Natural killer cell treated with Interleukin-12 subunit alpha and Interleukin-12 subunit beta and Interleukin-15 and Interleukin-18, amount 100 ng/mL, for 72 hours (primary cell): ENCODE measurements at places on chromosomes 6 and 20. TPM values are rescaled to one million over a fixed set of nuclear protein-coding genes. Genes with fewer than 3 reads are reported as not detected.

GRCh38 chr6:27040244-27041042 lies 207.1 kb upstream of the PRSS16 start:
- DNase-seq, result no peak

- no peak for DNase-seq
Observed at GRCh38 chr6:30883685-30884520, at the start of gene DDR1. DDR1 (plus strand) TSS chr6:30884519; CDS start chr6:30888730, 4,211 bp downstream.

DNA sequence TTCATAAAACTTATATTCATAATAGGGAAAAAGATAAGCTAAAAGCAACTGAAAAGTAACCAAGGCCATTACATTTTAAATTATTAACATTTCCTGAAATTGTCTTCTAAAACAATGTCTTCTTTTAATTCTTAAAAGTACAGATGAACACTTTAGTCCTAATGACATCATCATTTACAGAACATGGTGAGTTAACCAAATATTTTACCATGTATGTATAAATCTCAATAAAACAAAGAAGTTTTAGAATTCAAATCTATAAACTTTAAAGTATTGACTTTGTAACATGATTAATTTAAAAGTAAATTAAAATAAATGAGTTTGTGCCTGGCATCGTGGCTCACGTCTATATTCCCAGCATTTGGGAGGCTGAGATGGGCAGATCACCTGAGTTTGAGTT lies 125.9 kb upstream of the PRSS16 start:
- DNase-seq, result no peak

DNA sequence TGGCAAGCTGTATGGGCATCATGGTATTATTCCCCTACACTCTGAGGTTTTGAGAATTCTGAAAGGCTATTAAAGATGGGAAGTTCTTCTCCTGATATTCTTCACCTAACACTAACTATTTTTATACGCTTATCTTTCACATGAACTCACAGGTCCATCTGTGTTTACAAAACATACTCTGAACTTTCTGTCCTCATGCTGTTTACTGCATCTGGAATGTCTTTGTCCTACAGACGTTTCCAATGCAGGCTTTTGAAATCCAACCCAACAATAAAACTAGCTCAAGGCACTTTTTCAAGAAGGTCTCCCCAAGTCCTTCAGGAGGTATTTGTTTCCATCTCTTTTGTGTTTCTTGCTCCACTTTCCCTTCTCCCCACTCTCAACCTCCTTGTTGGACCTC lies 60.5 kb upstream of the MLIP start:
- no peak for DNase-seq

GRCh38 chr6:113458368-113459010 lies 398.7 kb upstream of the MARCKS start:
- no peak for DNase-seq

GRCh38 chr20:1033751-1034414 lies 31.8 kb upstream of the RSPO4 start:
- no peak for DNase-seq

- DNase-seq, result no peak
Observed at GRCh38 chr20:50992733-50993457, 30.0 kb downstream of the KCNG1 start.

DNA sequence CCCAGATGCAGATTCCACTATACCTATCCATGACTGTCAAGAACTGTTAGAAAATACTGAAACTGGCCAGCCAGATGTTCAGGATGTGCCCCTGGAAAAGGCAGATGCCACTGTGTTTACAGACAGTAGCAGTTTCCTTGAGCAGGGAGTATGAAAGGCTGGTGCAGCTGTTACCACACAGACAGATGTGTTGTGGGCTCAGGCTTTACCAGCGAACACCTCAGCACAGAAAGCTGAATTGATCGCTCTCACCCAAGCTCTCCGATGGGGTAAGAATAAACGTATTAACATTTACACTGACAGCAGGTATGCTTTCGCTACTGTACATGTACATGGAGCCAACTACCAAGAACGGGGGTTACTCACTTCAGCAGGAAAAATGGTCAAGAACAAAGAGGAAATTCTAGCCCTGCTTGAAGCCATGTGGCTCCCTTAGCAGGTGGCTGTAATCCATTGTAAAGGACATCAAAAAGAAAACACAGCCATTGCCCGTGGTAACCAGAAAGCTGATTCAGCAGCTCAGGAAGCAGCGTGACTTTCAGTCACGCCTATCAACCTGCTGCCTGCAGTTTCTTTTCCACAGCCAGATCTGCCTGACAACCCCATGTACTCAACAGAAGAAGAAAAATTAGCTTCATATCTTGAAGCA lies 459.7 kb upstream of the HTR1E start:
- no peak for DNase-seq

- DNase-seq, result no peak
Observed at GRCh38 chr6:111880181-111880888, 7.1 kb upstream of the FYN start.

DNA sequence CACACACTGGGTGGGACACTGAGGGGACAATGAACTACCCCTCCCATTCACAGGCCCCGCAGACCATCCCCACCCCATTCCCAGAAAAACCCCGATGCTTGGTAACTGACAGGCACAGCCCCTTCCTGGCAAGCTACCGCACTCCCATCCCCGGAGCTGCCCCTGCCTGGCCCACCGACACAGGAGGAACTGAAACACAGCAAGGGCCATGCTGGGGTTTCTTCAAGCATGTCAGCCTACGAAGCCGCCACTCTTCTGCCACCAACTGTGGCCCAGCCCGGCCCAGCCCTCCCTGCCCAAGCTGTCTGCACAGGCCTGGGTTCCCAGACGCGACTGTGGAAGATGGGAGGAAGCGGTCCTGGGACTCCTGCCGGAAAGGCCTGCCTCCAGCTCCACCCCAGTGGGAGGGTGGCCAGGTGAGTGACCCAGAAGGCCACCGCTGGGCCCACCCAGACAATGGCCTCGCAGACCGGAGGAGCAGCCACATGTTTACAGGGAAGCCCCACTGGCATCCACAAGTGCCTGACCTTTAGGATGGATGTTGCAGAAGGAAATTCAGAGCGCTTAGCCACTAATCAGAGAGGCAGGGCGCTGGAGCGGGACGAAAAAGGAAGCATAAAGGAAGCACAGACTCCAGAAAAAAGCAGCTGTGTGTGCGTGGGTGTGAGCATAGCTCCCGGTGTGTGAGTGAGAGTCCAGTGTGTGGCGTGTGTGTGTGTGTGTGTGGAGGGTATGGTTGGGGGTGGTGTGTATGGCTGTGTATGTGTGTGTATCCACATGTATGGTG lies 91.6 kb downstream of the PRND start:
- no peak for DNase-seq

GRCh38 chr20:18321976-18322950 lies 33.9 kb downstream of the ZNF133 start:
- no peak for DNase-seq

DNA sequence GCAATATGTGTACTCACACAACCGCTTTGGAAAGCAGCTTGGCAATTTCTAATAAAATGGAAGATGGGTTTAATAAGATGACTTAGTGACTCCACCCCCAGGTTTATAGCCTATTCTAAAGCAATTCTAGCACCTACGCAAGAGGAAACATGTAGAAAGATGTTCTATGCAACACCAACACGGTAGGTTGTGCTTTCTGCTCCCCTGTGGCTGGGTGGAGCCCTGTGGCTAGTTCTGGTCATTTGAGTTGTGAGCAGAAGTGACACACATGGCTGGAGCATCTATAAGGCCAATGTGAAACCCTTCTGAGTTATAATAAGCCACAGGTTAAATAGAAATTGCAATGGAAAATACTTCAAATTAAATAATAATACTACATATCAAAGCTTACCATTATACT lies 310.7 kb downstream of the CD83 start:
- DNase-seq, result no peak

DNA sequence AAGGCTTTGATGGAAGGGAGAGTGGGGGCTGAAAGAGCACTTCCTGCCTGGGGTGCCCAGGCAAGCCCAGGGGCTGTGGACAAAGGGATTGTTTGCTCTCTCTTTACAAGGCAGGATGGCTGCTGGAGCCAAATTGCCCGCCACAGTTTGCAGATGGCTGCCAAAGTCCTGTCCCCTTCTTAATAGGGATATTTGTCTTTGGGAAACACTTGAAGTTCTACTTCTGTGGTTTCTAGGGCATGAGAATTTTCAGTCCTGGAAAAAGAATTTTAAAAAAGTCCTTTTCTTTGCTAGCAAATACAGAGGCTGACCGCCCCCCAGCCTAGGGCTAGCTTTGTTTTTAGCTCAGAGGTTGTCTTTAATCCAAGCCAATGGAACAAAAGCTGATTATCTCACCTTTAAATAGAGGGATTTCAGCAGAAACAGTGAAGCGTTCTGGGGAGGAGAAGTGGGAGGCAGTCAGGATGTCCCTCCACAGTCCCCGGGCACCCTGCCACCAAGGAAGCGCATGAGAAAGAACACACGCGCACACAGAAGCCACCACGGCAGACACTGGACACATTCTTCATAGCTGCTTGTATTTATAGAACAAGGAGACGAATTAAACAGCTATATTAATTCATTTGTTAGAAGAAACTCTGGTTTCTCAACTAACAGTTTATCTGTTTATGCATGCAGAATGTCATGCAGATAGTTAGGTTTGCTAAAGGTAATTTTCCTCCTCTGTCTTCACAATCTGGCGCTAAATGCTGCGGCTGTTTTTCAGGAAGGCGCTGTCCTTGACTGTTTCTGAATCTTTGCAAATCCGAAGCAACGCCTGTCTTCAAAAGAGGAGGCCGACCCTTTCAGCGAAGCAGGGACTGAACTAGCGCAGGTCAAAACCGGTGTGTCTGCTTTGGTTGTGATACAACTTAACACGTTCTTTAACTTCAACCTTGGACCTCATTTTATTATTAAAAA lies 736.9 kb downstream of the QKI start:
- no peak for DNase-seq

GRCh38 chr6:167403427-167403826 lies 78.5 kb downstream of the TTLL2 start:
- DNase-seq, result no peak

GRCh38 chr20:36237477-36237876 lies 1.2 kb downstream of the AAR2 start:
- no peak for DNase-seq

DNA sequence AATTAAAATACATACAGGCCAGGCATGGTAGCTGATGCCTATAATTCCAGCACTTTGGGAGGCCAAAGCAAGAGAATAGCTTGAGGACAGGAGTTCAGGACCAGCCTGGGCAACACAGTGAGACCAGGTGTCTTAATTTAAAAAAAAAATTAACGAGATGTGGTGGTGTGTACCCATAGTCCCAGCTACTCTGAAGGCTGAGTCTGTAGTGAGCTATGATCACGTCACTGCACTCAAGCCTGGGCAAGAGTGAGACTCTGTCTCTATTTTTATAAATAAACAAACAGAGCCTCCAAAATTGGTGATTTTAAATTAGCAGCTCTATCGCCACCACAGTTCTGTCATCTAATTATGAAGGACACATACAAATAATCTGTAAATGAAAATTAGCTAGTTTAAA lies 37.9 kb downstream of the ABHD12 start:
- DNase-seq, result no peak

- no peak for DNase-seq
Observed at GRCh38 chr6:73811706-73812105, 115.7 kb downstream of the CD109 start.

DNA sequence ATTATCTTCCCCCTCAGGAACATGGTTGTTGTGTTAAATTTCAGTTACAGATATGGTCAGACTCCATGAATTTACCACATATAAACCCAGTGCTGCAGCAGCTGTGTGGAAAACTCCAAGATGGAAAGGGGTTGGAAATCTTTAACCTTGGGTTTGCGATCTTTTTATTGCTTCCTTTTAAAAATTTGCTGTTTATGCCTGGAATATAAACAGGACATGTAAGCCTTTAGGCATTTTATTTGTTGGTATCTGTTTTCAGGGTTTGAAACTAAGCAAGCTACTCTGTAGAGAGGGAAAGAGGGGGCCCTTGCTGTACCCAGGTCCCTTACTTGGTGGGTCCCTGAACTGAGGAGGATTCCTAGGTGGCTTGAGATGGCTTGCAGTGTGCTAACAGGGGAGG lies 778 bp downstream of the PKIG start:
- no peak for DNase-seq

- no peak for DNase-seq
Observed at GRCh38 chr20:47578543-47578942, 76.9 kb downstream of the NCOA3 start.

DNA sequence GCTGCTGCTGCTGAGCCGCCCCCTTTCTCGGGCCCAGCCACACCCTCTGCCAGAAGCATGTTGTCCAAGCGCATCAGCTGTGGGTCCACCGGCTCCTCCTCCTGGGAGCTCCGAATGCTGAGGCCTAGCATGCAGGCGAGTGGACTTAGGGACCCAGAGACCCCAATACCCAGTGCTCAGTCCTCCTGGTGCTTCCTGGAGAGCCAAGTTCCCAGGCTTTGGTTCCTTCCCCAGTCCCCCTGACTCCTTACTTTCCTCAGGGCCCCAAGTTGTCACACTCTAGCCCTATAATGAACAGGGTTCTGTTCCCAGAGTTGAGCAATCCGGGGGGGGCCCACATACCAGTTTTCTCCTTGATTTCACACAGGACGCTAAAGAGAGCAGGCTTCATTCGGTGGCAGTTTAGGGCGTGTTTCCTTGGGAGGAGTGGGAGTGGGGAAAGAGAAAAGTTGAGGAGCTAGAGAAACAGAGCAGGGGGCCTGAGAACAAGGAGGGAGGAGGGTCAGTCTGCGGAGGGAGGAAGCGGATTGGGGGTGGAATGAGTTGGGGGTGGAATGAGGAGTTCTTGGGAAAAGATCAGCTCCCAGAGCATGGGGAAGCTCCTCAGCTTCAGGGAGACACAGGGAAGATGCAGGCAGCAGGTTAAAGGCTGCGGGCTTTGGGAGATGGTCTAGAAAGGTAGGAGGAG lies 1.5 kb downstream of the PBX2 start:
- peak; percentile 58 for DNase-seq

DNA sequence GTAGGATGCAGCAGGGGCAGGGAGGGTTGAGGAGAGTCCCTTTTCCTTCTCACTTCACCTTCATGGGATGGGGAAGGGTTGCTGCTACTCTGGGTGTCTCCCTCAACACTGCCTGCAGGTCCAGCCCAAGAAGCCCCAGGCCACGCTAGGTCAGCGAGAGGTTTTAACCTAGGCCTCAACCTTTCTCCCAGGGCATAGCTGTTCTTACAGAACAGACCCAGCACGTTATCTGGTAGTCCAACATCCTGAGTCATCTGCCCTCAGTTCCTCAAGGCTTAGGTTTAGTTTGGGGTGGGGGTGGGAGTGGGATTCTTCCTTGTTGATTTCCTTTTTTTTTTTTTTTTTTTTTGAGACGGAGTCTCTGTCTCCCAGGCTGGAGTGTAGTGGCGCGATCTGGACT lies 15.8 kb downstream of the LRRC73 start:
- no peak for DNase-seq

The SOX18 gene
- total RNA-seq, result not detected

The PANK2 gene
- 55.2 TPM for total RNA-seq

The CYP24A1 gene
- total RNA-seq, result not detected

The SMIM26 gene
- total RNA-seq, result 44.4 TPM

The KCNK16 gene
- total RNA-seq, result not detected

The PRSS35 gene
- not detected for total RNA-seq

The PRKN gene
- not detected for total RNA-seq

The ADTRP gene
- 1.0 TPM for total RNA-seq

The STX11 gene
- total RNA-seq, result 98.0 TPM

The PKHD1 gene
- not detected for total RNA-seq

The HCK gene
- not detected for total RNA-seq

The SLC17A4 gene
- not detected for total RNA-seq
